ENCODE measurements at places on chromosomes 12 and 14. TPM values are rescaled to one million over a fixed set of nuclear protein-coding genes. Genes with fewer than 3 reads are reported as not detected.

MANSC1 gene
- 3.4 TPM for total RNA-seq

ANO2 gene
- total RNA-seq: 4.4 TPM

RPGRIP1 gene
- total RNA-seq: 0.94 TPM

MGST1 gene
- 2.8 TPM for total RNA-seq

RECQL gene
- total RNA-seq: 28.2 TPM

NKX2-1 gene
- 1.6 TPM for total RNA-seq

Data from parietal lobe (tissue), 2 donors.